Progenitor cell of endocrine pancreas (in vitro differentiated cells): ENCODE measurements at places on chromosomes 12 and 14. TPM values are rescaled to one million over a fixed set of nuclear protein-coding genes. Genes with fewer than 3 reads are reported as not detected.

DNA sequence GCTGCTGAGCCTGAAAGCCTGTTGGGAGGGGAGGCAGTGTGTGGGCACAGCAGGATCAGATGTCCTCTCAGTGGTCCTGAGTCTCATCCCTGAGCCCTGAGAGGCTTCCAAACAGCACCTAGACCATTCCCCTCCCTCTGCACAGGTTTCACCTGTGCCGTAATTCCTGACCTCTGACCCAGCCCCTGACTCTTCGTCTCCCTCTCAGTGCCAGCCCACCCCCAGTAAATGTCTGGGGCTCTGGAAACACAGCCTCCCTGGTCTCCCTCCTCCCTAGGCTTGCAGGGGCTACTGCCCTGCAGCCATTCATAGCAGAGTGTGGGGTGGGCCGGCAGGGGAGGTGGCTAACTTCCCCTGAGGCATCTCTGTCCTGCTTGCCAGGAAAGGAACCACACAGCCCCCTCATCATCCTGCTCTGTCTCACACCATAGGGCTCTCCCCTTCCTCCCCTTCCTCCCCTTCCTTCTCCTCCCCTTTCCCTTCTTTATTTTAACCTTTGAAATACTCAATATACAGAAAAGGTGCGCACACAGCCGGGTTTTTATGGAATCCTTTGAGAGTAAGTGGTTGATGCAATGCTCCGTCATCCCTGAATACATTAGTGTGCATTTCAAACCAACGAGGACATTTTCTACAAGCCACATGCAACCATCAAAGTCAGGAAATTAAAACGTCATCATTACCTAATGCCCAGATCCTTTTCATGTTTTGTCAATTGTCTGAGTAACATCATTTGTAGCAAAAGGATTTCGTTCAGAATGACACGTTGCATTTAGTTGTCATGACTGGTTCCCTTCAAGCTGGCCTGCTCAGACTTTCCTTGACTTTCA is 67.0 kb downstream of the PRMT8 start:
- H3K27me3 ChIP-seq: peaks cover 65% of the 10 kb centered on the region
- no peak overlapping the region for H3K4me3 ChIP-seq
- peaks cover 4% of the 10 kb centered on the region for H3K4me1 ChIP-seq
- no peak overlapping the region for H3K27ac ChIP-seq
- no peaks in the 10 kb centered on the region for H3K36me3 ChIP-seq

GRCh38 chr14:83816761-83817160 is 1713.2 kb upstream of the FLRT2 start:
- no peak overlapping the region for H3K4me3 ChIP-seq
- no peak overlapping the region for H3K27ac ChIP-seq
- H3K36me3 ChIP-seq: no peaks in the 10 kb centered on the region
- peaks cover 25% of the 10 kb centered on the region for H3K4me1 ChIP-seq
- no peak for DNase-seq
- no peaks in the 10 kb centered on the region for H3K27me3 ChIP-seq

DNA sequence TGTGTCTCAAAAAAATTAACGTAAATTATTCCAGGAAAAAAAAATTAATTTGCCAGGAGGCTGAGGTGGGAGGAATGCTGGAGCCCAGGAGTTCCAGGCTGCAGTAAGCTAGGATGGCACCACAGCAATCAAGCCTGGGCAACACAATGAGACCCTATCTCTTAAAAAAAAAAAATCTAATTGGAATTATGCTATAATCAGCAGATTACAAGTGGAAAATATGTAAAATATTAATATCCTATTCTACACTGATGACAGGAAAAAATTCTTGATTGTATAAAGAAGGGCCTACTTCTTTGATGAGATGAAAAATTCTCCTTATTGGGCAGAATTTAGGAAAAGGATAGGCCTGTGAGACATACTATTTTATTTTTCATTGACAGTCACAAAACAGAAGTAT is 114.0 kb downstream of the RALGAPA1 start:
- H3K36me3 ChIP-seq: no peaks in the 10 kb centered on the region
- DNase-seq: no peak
- no peak overlapping the region for H3K27ac ChIP-seq
- H3K4me1 ChIP-seq: peaks cover 3% of the 10 kb centered on the region

DNA sequence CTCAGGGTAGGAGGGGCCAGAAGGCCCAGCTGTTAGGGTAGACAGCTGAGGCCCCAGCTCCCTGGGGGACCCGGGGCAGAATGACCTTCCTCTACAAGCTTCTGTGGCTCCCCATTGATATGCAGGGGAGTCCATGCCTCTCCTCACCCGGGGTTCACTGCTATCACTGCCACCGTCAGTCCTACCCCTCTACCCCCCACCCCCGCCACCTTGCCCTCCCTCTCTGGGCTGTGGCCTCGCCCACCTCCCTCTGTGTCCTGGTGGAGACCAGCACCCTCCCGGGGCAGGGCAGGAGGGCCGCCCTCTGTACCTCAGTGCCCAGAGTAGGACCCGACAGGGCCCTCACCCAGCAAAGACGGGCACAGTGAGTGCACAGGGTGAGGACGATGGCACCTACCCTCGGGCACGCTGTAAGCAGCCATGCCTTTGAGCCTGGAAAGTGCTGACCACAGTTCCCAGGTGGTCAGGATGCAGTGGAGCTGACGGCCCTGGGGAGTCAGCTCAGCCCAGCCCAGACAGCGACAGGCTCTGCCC is 88.4 kb upstream of the SFSWAP start:
- peaks cover 12% of the 10 kb centered on the region for H3K4me1 ChIP-seq
- no peak overlapping the region for H3K27ac ChIP-seq
- H3K4me3 ChIP-seq: no peak overlapping the region
- no peaks in the 10 kb centered on the region for H3K36me3 ChIP-seq
- no peak for DNase-seq

RERG gene
- total RNA-seq: 1.8 and 2.2 TPM in 2 replicates

GRCh38 chr12:68530965-68531364 is 79.7 kb upstream of the RAP1B start:
- H3K4me1 ChIP-seq: no peaks in the 10 kb centered on the region
- no peak overlapping the region for H3K27ac ChIP-seq
- H3K27me3 ChIP-seq: no peaks in the 10 kb centered on the region
- H3K36me3 ChIP-seq: no peaks in the 10 kb centered on the region
- no peak overlapping the region for H3K4me3 ChIP-seq

KERA gene
- not detected in 2 replicates for total RNA-seq

DNA sequence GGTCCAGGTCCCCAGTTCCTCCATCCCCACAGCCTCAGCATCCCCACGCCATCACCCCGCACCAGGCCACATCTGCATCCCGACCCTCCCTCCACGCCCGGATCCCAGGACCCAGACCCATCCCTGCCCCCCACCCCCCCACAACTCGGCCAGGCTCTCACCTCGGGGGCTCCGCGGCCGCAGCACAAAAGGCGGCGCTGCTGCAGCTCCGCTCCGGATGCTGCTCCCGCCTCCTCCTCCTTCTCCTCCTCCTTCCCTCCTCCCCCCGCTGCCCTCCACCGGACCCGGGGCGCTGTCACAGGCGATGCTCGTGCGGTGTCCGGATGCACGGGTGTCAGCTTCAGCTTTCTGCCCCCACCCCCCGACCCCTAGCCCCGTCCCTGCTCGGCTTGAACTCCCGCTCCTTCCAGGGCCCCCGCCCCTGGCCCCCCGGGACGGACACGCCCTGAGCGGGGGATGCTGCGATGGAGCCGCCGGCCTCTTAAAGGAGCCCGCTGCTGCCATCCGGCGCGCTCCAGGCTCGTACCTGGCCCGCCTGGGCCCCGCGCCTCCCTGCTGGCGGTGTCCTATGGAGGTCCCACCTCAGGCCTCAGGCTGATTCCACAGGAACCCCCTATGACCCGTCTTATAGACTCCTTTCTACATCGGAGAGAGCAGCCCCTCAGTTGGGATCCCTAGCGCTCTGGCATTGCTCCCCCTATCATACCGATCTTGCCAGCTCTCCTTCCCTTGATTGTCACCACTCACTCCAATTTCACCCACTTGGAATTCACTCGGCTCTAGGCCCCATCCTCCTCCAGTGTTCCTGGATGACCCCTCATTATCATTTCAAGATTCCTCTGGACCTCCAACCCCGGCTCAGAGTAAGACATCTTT is at the start of gene MAP3K12:
MAP3K12 (minus strand) TSS at position 193 of the 876 bp plus-strand sequence. CDS start 12,067 bp downstream, outside the sequence.
- no peak for DNase-seq
- H3K4me3 ChIP-seq: peak within 1 kb of the TSS; percentile 90
- H3K27ac ChIP-seq: peak within 1 kb of the TSS; percentile 98
- no peaks in the 10 kb centered on the region for H3K27me3 ChIP-seq
- H3K36me3 ChIP-seq: no peaks in the 10 kb centered on the region
- H3K4me1 ChIP-seq: peaks cover 22% of the 10 kb centered on the region

DNA sequence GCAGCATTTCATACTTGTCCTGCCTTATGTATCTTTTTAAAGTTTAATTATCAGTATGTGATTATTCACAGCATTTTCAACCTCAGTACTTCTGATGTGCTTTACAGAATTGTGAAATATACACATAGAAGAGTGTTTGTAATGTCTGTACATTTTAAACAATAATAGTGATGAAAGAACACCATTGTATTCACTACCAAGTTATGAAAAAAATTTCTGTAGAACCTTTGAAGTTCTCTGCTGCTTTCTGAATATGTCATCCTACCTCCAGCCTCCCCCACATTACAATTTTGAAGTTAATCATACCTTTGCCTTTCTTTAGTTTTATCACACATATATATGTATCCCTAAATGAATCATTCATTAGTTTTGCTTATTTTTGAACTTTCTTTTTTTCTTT is 24.8 kb downstream of the FRMD6 start:
- DNase-seq: no peak
- no peaks in the 10 kb centered on the region for H3K27me3 ChIP-seq
- peaks cover 13% of the 10 kb centered on the region for H3K4me1 ChIP-seq
- no peak overlapping the region for H3K27ac ChIP-seq
- no peak overlapping the region for H3K4me3 ChIP-seq

DNA sequence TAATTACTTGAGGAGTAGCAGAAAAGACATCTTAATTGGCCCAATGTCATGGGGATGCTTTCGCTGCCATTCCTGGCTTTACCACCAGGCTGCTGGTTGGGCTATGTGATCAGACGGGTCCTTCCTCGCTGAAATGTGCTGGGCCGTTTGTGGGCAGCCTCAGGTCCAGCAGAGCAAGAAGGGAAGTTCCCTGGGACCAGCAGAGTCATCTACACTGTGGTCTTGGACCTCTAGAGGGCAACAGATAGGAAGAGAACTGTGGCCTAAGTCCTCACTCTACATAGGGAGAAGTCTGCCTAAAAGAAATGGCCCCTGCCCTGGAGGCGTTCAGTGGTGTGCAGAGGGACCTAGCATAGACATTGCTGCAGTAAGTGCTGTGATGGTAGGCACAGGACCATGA is 10.9 kb downstream of the EVL start:
- H3K27me3 ChIP-seq: no peaks in the 10 kb centered on the region
- DNase-seq: no peak
- H3K4me3 ChIP-seq: no peak overlapping the region
- no peak overlapping the region for H3K27ac ChIP-seq

DNA sequence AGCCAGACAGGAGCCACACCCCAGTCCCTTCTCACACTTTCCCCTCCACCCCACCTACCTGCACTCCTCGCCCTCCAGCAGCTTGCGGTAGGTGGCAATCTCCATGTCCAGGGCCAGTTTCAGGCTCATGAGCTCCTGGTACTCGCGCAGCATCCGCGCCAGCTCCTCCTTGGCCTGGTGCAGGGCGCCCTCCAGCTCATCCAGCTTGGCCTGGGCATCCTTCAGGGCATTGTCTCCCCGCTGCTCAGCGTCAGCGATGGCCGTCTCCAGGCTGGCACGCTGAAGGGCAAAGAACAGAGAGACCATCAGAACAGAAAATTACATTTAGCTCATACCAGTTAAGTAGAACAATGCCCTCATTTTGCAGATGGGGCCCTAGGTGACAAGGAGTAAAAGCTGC is 5.5 kb downstream of the KRT74 start:
- H3K36me3 ChIP-seq: no peaks in the 10 kb centered on the region
- H3K4me1 ChIP-seq: no peaks in the 10 kb centered on the region
- H3K27ac ChIP-seq: no peak overlapping the region
- no peak for DNase-seq
- H3K27me3 ChIP-seq: peaks cover 55% of the 10 kb centered on the region
- no peak overlapping the region for H3K4me3 ChIP-seq
